H54 (cell line): ENCODE measurements at places on chromosomes 3 and 15.

DNA sequence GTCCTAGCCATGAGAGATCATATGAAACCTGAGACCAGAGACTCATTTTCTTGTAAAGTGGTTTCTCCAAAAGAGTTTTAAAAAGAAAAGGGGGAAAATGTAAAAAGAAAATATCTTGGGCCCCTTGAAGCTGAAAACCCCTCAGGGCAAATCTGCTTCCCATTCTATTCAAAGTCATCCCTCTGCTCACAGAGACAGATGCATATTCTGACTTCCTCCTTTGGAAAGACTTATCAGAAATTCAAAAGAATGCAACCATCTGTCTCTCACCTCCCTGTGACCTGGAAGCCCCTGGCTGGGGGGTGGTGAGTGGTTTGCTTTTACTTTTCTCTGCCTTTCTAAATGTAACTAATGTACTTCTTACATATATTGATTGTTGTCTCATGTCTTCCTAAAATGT, 1154.8 kb downstream of the NSUN3 start:
- no peak for DNase-seq

DNA sequence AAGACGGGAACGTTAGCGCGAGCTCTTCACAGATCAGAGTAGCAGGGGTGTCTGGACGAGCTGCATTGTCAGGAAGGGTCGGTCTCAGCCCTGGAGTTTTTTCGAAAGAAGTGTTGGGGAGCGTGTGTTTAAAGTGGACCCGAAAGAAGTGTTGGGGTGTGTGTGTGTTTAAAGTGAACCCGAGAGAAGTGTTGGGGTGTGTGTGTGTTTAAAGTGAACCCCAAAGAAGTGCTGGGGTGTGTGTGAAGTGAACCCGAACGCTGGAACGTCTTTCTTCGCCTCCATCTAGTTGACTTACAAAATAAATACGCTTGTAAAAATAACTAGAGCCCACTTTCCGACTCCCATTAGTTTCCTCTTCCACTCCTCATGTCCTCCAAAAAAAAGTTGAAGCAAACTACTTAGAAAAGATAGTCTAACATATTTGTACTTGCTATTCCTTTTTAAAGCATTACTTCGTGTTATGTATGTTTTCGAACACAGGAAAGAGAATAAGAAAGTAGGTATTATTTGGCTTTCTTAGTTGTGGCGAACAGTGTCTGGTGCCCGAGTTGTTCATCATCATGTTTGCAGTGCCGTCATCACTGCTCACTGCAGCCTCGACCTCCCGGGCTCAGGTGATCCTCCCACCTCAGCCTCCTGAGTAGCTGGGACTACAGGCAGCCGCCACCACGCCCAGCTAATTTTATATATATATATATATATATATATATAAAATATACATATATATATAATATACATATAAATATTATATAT, 1.0 kb downstream of the LRCH3 start:
- DNase-seq, result peak; percentile 41

DNA sequence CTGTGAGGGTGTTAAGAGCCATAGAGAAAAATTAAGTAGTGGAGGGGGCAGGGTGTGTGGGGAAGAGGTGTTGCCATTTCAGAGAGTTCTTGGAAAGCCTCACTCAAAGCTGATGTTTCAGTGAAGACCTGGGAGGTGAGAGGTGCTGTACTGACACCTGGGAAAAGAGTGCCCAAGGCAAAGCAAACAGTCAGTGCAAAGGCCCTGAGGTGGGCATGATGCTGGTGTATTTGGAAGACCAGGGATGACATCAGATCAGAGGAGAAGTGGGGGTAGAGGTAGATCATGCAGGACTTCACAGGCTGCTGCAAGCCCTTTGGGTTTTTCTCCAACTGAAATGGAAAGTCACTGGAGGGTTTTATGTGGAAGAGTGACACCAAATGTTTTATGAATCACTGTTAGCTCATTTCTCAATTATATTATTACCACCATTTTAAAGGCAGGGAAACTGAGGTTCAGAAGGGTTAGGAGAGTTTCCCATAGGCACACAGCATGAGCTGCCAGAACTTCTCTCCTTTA, 42.8 kb upstream of the SMAD3 start:
- DNase-seq, result no peak

DNA sequence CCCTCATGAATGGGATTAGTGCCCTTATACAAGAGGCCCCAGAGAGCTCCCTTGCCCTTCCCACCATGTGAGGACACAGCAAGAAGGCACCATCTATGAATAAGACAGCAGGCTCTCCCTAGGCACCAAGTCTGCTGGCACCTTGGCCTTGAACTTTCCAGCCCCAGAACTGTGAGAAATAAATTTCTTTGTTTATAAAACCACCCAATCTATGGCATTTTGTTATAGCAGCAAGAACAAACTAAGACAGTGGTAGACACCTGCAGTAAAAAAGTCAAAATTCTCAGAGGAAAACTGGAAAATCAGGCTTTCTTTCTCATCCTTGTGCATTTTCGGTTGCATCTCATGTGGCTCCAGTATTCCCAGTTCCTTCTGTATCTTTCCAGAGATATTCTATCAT, 90.3 kb downstream of the LSM3 start:
- no peak for DNase-seq

- no peak for DNase-seq
These were observed 47.9 kb downstream of the PIK3CB start for GRCh38 chr3:138786788-138787271.

DNA sequence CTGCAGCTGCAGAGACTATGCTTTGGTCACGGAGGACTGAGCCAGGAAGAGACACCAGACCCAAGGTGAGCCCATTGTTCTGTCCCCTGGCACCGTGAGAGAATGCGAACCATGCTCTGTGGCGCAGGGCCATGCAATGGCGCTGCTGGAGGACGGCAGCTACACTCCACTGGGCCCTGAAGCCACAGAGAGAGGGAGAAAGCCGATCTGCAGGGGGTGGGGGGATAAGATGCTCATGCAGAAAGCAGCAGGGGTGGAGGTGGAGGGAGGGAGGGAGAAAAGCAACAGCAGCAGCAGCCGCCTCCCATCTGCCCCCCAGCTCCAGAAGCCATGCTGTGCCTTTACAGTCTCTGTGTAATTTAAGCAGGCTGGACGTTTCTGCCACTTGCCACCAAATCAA, 5.3 kb downstream of the BDH1 start:
- DNase-seq, result no peak

DNA sequence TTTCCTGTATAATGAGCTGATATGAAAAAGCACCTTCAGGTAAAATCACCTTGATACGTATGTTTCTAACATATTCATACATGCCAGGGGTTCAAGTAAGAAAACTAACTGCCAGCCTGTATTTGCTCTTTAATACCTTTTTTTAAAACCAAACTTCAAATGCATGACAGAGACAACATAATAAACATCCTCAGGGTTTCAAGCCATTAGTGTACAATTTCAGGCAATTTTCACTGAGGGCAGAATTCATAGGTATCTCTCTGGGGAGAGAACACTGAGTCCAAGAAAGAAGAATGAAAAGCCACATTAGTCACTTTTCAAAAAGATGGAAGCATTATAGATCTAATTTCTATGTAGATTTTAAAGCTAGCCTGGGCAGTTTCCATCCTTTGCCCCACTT, 26.9 kb downstream of the MINDY4B start:
- DNase-seq, result no peak

GRCh38 chr3:69092030-69092516, 7.3 kb downstream of the ARL6IP5 start:
- DNase-seq, result no peak

GRCh38 chr3:16142350-16143025, 32.0 kb upstream of the GALNT15 start:
- DNase-seq, result no peak

GRCh38 chr15:33007303-33007855, 187.1 kb downstream of the FMN1 start:
- DNase-seq, result no peak

DNA sequence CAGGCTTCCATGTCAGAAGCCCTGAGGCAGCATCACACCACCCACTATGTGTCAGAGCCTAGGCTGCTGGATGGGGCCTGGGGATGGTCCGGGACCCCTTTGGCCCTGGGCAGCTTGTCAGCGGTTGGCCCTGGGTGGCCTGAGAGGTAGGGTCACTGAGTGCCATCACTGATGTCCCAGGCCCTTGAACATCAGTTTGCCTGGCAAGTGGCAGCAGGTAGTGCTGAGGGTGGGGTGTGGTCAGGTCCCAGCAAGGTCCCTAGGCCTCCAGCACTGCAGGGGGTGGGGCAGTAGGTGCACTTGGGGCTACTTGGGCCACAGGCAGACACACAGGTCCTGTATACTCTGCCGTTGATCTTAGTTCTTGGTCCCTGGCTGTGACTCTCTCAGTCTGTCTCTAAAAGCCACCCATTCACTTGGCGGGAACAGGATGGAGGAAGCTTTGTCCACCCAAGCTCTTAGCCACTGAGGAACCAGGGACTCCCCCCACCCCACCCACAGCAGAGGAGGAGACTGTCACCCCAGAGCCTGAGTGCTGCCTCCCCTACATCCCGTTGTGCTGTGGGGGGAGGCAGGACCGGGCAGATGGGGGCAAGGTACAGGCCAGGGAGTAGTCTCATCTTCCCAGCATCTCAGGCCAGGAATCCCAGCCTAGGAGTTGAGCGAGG, 5.8 kb downstream of the GNAI2 start:
- no peak for DNase-seq

DNA sequence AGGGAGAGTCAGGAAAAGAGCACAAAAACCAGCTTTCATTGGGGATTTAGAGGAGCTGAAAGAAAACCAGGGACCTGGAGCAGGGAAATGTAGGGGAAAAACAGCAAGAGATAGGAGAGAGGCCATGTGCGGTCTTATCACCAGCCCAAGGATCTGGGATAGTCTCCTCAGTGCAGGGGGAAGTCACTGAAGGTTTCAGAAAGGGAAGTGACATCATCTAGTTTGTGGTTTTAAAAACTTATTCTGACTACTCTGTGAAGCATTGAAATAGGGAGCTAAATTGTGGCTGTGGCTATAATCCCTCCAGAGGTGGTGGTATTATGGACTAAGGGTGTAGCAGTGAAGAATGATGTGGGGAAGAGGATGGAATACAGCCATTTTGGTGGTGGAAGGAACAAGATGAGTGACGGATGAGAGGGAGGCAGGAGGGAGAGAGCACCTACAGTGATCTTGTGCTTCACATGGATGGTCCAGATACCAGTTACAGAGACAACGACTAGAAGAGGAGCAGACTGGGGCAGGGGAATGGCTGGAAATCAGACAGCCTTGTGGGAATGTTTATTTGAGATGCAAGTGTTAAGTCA, 72.7 kb downstream of the HMG20A start:
- DNase-seq, result no peak

DNA sequence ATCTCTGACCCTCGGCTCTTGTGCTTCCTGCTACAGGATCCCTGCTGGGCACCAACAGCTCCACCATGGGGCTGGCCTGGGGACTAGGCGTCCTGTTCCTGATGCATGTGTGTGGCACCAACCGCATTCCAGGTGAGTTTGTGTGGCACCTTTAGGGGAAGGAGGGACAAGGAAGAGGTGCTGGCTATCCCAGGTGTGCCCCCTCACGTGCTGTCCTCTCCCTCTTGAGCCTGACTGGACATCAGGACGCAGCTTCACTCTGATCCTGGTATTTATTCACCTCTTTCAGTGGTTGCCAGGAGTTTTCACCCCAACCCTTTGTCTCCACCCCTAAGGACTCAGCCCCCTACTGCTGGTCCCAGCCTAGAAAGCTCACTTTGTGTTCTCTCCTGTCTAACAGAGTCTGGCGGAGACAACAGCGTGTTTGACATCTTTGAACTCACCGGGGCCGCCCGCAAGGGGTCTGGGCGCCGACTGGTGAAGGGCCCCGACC, 960 bp downstream of the THBS1 start:
- peak; percentile 42 for DNase-seq

DNA sequence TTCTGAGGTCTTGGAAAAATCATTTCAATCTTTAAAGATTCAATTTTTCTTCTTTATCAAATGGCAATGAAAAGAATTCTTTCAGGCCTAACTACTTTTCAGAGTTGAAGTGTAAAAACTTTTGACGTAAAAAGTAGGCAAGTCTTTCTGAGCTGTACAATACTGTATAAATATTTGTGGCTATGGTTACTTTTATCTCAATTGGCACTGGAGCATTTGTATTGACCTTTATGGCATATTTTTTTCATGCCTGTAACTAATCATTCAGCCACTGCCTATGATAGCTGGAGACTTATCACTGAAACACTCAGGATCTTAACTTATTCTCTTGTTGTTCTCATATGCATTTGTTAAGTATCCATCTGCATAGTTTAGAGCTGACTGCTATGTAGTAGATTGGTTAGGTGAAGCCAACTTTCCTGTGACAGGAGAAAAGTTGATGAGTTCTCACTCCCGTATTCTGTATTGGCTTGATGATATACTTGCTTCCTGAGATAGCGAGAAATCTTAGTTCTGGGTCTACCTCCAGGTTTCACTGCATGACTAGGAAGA, 290.4 kb upstream of the TBL1XR1 start:
- no peak for DNase-seq

DNA sequence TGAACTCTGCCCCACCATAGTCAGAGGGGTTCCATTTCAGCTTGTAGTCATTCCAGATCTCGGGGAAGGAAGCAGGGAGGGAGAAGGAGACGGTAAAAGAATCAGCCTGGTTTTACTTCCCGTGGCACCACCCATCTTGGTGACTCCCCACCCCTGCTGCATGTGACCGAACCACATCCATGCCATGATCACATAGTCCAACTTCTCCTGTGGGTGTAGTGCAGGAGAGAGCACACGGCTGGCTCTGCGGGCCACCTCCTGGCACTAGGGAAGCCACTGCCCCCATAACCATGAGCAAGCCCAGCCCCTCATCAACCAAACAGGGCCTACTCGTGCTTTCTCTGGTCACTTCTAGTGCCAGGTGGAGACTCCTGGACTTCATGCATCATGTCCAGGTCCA, 3.7 kb downstream of the CHRNA3 start:
- DNase-seq, result no peak

DNA sequence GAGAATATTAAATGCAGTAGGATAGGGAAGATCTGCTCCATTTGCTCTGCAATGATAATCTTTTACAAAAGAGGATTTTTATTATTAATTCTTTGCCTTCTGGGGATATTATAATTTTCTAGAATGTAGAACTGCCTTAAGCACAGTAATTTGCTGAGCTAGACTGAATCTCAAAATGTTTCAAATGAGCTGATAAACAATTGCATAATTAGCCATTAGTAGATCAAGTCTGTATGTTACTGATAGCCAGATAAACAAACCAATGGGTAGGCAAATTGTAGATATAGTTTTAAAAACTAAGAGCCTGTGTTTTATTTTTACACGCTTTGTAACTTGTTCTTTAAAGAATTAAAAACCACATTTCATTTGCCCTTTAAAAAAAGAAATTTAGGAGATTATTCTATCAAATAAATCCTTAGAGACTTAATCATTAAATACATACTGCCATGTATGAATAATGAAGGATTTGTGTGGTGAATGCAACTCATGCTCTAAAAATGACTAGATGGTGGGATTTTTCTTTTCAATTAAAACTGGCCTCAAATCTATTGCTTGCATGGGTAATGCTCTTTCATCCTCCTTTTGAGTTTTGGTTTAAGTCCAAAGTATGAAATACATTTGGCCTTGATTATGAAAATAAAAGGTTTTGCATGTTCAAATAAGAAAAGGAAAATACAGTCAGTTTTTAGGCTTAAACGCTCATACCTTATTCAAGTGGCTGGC, 32.6 kb upstream of the NANOGP8 start:
- DNase-seq, result no peak

- no peak for DNase-seq
These were observed 36.3 kb upstream of the SH3BP5 start for GRCh38 chr3:15368561-15369135.
